Fibroblast of skin of right biceps (primary cell): ENCODE measurements at places on chromosomes 5 and 9.

GRCh38 chr5:39178171-39178570 is 41.2 kb downstream of the FYB1 start:
- DNase-seq, result peak; percentile 71

DNA sequence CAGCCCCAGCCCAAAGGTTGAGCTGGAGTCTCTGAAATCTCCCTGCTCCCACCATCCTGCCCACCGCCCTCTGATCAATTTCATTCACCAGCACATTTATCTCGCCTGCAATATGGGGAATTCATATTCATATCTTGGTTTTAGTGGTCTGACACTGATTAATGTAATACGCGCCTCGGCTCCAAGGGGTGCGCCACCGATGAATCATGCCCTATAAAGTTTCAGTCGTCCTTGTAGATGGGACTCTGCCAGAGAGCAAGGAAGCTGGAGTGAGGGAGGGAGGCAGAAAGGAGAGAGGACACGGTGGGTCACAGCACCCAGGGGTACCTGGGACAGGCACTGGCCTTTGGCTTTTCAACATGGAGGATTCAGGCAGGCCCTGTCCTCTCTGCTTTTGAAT is 8.9 kb downstream of the IRX1 start:
- DNase-seq, result peak; percentile 91

GRCh38 chr5:96687080-96687479 is 24.9 kb downstream of the CAST start:
- no peak for DNase-seq

GRCh38 chr5:7728076-7728475 is 122.9 kb downstream of the CFAP90 start:
- DNase-seq, result no peak

DNA sequence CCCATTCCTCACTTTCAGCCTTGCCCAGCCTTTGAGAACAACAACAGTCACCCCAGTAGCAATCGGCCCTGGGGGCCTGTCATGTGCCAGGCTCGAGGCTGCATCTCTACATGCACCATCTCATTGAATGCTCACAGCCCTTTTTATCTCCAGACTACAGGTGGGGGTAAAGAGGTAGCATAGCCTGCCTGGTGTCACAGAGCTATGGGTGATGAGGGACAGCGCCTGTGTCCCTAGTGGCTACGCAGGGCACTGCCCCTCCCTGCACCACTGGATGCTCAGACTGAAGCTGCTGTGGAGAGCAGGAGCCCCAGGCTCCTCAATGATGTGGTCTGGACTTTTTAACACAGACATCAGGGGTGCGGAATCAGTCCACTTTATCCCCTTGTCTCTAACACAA is 2.8 kb downstream of the CAMK2A start:
- DNase-seq, result no peak

- DNase-seq, result no peak
These were observed 40.5 kb downstream of the C9orf50 start for GRCh38 chr9:129580211-129580915.

DNA sequence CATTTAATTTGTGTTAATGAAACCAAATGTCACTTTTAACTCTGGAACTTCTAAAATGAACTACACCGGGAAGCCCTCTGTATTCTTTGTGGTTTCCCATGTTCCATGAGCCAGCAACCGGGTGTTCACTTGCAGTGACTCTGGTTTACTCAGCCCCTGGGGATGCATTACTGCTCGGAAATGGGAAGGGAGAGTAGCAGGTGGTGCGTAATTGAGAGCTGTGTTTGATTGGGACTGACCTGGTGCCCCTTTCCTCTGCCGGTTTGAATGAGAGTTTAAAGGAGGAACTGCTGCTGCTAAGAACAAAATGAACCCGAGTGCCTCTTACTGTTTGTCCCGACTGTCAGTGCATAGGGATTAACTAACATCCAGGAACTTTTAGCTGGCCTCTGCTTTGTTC is 100.1 kb upstream of the DHFR start:
- DNase-seq, result peak; percentile 32

DNA sequence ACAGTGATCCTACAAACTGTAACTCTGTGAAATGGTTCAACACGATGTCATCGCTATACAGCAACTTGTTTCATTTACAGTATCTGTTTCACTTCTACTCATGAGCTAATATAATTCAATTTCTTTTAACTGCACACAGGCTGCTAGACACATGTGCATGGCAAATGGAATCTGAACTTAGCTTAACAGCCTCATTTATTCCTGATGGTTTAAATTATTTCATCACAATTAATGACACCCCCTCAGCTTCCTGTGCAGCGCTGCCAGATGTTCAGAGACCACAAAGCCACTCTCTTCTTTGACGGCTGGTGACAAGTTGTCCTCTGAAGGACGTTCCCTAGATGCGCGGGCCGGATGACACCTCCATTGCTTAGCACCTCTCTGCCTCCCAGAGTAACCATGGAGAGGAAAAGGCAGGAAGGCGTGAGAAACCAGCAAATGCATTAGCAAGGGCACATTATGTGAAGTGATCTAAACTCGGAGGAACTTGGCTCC is 191.1 kb downstream of the BNC2 start:
- peak; percentile 71 for DNase-seq

- DNase-seq, result peak; percentile 40
These were observed 1609.7 kb upstream of the CDH9 start for GRCh38 chr5:28648108-28648507.

DNA sequence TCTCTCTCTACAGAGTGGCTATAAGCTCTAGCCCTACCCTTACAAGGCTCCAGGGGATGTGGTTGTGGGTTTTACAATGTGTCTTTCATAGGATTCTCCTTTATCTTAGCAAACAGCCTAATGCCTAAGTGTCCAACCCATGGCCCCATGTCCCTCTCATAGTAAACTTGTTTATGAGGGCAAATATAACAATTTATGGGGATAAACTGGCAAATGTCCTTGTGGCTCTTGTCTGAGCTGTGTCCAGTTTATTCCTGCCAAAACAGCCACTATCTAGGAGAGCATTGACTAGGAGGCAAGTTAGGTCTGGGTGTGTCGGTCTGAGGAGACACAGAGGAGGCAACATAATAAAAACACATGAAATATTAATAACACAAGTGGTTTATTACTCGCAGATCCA is 335.1 kb downstream of the IZUMO3 start:
- DNase-seq, result no peak

- no peak for DNase-seq
These were observed 523.1 kb upstream of the ZNF462 start for GRCh38 chr9:106339882-106340281.

GRCh38 chr9:78261403-78262001 is 25.6 kb downstream of the CEP78 start:
- DNase-seq, result peak; percentile 28

DNA sequence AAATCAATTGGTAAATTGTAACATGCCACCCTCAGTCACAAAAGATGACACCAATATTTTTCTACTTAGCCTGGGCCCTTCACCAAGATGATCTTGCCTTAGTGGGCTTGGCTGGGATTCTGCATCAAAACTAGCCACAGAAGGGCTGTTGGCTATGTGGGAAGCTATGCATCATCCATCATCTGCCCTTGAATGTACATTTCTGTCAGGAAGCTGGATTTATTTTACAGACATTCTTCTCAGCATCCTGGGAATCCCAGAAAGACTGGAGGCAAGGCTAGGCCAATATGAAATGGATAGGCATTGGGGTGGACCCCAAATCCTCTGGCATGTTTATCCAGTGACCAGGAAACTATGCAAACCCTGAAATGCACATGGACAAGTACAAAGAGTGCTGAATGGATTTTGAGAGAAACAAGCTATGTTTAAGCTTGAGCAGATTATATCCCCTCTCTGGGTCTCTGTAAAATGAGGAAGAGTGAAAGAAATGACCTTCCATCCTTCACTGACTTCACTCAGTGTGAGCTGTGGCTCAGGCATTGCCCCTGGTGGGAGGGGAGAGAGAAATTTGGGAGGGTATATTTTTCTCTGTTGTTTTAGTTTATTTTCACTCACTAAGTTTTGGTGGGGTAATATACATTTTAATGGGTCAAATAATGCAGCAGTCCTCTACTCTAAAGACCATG is 283.6 kb downstream of the EBF1 start:
- peak; percentile 42 for DNase-seq

DNA sequence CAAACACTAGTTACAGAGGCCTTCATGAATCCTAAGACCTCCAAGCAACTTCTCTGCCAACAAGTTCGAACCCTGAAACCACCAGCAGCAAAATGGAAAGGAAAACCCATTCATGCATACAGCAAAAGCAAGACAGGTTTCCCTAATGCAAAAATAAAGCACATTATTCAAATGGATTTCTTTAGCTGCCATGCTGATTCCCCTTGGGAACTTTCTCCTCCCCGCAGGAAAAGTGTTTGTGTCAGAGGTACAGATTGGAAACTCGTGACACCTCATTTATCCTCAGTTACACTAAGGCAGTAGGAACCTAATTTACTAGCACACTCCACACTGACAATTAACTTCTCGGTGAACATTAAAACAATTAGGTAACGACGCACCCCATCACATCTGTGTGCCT is 63.4 kb downstream of the TLE1 start:
- DNase-seq, result no peak

DNA sequence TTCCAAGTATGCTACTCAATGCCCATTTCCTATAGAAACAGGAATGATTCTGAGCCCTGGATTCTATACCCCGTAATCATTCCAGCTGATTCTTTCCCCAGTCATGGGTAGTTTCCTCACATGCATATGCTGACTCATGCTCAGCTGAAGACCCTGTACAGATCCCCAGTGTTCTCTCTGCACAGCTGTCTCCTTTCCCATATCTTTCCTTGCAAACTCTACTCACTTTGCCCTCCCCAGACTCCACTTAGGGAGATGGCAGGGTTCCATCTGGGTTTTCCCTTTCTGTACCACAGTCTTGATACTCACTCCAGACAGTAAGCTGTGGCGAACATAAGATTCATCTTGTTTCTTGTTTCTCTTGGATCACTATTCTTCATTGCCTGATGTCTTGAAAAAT is 357.6 kb downstream of the RAB3C start:
- DNase-seq, result peak; percentile 58

DNA sequence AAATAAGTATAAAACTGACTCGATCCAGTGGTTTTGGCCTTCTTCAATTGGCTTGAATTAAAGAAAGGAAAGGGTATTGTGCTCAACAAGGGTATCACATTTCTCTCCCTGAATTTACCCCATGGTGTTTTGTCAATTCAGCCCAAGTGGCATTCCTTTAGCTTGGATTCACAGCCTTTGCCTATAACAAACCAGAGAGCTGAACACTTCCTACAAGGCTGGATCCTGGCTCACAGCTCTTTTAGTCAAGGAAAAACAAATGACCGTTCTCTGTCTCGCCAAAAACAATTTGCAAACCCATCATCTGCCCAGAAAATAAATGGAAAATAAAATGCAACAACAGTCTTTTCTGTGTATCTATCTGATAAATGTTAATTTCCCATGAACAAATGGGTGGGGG is 5.7 kb downstream of the ZNF366 start:
- no peak for DNase-seq

- peak; percentile 53 for DNase-seq
These were observed 87.5 kb upstream of the ERCC6L2 start for GRCh38 chr9:95788021-95788420.

DNA sequence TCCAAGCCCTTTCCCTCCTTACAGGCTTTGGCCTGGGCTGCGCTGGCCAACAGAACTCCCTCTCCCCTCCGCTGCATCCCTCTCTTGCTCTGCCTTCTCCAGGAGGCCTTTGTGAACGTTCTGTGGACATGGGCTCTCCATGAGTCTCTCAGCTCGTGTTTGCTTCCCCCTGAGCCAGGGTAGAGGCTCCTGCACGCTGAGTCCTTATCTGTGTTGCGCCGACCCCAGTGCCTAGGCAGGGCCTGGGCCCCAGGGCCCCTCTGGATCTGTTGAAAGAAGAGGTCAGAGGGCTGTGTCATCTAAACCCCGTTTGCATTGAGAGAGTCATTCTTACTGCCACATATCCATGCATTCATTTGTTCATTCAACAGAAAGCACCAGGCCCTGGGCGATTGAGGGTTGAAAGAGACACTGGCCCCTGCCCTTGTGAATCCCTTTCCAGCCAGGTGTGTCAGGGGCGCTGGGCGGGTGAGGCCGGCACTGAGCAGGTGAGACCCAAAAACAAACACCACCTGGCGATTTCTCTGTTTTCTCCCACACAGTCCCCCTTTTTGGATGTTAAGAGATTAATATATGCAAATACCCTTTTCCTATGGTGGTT is 111.2 kb upstream of the IER5L start:
- DNase-seq, result no peak

DNA sequence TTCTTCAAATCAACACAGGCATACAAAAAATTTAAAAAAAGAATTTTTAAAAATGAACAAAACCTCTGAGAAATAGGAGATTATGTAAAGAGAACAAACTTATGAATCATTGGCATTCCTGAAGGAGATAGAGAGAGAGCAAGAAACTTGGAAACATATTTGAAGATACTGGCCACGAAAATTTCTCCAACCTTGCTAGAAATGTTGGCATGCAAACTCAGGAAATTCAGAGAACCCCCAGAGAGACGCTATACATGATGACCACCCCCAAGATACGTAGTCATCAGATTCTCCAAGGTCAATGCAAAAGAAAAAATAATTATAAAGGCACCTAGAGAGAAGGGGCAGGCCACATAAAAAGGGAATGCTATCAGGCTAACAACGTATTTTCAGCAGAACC is 472.5 kb downstream of the MTRR start:
- peak; percentile 55 for DNase-seq

GRCh38 chr5:32195265-32195664 is 21.1 kb upstream of the GOLPH3 start:
- peak; percentile 12 for DNase-seq

GRCh38 chr5:176843673-176844072 is 33.3 kb downstream of the UNC5A start:
- no peak for DNase-seq

- DNase-seq, result peak; percentile 7
These were observed 52.3 kb upstream of the PTPDC1 start for GRCh38 chr9:94031946-94032345.

- DNase-seq, result no peak
These were observed 64.6 kb upstream of the SIMC1 start for GRCh38 chr5:176173647-176174046.

- no peak for DNase-seq
These were observed 539.6 kb upstream of the CLINT1 start for GRCh38 chr5:158398360-158399201.

- no peak for DNase-seq
These were observed 121.1 kb upstream of the ASTN2 start for GRCh38 chr9:117535973-117536372.

- DNase-seq, result peak; percentile 38
These were observed 43.1 kb upstream of the ELL2 start for GRCh38 chr5:96004754-96005153.
